ENCODE measurements at places on chromosomes 4 and X.

DNA sequence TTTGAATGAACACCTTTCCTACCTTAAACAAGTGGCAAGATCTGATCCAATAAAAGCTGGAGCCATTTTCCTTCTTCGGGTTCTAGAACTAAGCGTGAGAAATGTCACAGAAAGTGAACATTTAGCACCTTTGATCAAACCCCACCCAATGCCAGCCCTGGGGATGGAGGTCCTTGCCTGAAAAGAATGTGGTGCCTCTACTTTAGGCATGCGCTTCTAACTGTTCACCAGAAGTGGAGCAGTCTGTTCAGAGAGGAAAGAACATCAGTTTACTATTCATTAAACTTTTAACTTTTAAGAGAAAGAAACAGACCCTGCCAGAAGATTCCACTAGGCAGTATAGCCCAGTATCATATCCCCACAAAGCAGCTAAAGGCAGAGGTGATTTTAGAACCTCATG, 75.9 kb downstream of the INTS12 start:
- DNase-seq, result no peak

- DNase-seq, result no peak
These were observed 2.7 kb downstream of the JAKMIP1 start for GRCh38 chr4:6197433-6198174.

- no peak for DNase-seq
These were observed 6.6 kb downstream of the FAM3A start for GRCh38 chrX:154509455-154509854.

DNA sequence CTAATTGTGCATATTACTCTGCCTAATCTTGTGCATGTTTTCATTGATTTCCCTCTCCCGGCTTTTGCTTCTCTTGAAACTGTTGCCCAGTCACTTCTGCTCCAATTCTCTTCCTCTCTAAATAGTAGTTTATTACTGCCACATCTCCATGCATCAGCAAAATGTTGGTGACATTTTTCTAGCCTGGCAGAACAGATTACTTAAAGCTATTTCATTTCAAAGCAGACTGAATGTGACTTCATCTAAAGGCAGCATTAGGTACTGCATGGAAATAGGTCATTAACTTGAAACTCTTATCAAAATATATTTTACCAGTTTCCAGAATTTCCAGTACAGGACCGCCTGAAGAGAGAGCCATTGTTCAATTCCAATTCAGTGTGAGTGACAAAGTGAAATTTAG, 52.4 kb downstream of the HPGDS start:
- DNase-seq, result no peak
